ENCODE measurements at places on chromosomes 5 and 9.

GRCh38 chr5:23820765-23821471 is 313.5 kb downstream of the PRDM9 start:
- DNase-seq = no peak

DNA sequence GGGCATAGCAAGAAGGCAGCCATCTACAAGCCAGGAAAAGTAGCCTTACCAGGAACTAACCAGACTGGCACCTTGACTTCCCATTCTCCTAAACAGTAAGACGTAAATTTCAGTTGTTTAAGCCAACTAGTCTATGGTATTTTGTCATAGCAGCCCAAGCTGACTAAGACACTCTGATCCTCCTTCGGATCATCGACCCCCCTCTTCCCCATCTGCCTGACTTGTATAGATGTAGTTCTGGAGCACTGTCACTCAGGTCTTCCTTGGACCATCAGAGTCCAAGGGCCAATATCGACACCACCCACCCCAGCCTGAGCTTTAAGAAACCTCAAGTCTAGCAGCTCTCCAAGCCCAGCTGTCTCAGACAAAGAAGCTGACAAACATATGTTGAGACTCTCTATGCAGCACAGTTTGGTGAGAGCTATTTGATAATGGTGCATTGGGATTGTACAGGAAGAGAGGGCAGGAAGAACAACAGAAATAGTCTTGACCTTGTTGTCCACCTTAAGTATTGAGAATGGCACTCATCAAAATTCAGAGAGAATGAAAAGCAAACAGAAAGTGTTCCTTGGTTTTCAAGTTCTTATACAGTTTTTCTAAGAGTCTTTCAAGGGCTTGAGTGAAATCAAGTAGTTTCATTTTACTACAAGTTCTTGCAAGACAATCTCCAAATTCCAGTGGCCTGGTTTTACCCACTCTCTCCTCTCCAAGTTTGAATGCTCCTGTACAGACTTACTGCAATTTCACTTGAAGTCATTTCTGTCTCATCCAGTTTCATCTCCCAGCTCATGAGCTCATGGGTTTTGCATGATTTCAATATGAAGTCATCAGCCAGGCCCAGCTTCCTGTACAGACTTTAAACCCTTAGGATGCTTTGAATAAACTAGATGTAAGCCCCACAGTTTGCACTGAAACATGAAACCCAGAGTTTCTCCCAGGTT is 122.3 kb upstream of the RAI14 start:
- no peak for DNase-seq

DNA sequence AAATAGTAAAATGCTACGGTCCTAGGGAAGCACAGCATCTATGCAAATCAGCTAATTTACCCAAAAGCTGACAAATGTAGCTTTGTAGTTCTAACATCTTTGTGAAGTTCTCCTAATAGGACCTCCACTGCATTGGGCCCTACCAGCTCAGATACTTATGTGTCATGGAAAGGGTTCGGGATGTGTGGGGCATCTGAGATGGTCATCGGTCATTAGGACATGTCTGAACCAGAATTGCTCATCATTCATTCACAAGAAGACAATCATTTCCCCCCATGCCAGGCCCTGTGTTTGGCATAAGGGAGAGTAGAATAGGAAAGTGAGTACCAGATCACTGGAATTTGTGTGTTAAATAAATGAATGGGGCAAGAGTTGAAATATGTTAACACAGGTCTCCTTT is 35.7 kb downstream of the PWWP2A start:
- DNase-seq = no peak

DNA sequence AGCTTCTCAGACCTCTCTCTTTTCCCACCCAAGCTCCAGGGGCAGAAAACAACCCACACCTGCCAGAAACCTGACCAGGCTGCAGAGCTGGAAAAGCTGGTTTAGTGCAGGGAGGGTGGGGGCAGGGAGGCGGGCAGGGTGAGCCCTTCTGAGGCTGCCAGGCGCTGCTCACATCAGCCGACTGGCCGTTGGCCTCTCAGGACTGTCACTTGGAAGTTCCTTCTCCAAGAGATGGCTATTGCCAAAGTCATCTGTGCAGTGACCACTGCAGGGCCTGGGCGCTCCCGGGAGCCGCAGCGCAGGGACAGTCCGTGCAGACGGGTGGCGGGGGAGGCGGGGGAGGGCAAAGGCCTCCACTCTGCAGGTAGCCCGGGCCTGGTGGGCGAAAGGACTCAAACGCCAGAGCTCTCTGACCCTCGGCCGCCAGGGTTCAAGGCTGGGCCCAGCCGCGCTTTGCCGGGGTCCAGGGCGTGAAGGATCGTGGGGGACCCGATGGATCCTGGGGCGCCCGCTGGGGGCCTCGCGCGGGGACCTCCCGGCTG is 205.0 kb upstream of the IER5L start:
- DNase-seq = no peak

DNA sequence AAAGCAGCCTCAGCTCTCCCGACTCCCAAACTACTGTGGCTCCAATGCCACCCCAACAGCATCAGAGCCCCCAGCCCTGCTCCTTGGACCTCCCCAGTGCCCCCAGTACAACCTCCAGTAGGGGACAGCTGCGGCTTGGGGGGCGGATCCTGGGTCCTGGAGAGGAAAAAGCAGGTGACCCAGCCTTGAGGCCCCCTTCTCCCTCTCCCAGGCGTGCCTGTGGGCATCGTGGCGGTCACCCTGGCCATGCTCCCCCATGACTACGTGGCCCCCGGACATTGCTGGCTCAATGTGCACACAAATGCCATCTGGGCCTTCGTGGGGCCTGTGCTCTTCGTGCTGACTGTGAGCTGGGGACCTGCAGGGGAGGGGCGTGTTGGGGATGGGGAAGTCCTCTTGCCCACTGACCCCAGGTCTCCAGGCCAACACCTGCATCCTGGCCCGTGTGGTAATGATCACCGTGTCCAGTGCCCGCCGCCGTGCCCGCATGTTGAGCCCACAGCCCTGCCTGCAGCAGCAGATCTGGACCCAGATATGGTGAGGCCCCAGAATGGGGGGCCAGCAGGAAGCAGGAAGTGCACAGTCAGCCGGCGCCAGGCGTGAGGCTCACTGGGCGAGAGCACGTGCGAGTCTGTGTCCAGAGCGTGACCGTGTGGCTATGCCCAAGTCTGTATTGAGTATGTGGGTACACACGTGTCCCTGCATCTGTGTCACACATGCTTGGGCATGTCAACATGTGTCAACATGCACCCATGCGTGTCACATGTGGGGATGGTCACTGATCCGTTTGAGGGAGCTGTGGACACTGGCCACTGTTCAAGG is 19.0 kb downstream of the ADGRD2 start:
- DNase-seq = no peak

- no peak for DNase-seq
Observed at GRCh38 chr5:6376974-6377520, 1.3 kb downstream of the MED10 start.

DNA sequence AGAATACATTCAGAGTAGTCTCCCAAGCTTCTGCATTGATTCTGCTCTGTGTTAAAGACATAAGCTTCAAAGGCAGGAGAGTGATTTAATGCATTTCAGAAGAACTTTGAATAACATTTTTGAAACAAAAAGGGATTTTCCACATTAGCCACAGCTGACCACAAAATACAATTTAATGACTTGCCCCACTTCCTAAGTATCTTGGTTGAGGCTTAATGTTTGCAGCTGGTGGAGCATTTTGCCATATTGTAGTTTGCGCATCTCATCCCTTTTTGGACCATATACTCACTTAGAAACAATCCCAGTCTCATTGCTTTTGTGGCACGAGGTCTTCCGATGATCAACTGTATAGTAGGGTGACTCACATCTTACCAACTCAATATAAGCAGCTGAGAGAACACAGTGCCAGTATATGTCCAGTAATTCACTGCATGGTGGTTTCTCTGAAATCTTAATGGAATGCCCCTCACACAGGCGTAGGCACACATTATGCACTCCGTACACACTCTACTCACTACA is 455.8 kb upstream of the PTGER4 start:
- DNase-seq = no peak

- DNase-seq = no peak
Observed at GRCh38 chr5:106957336-106957735, 713.4 kb downstream of the EFNA5 start.

- DNase-seq = no peak
Observed at GRCh38 chr9:35811381-35812024, 559 bp downstream of the SPAG8 start.

GRCh38 chr5:31449174-31449573 is 82.7 kb downstream of the DROSHA start:
- no peak for DNase-seq

Data from activated CD8-positive, alpha-beta memory T cell treated with anti-CD3 and anti-CD28 coated beads for 4 hours (primary cell).